Stimulated activated CD4-positive, alpha-beta T cell treated with anti-CD3 and anti-CD28 coated beads, Interleukin-15, amount 100 ng/mL, for 1 hour (primary cell): ENCODE measurements at places on chromosomes 12 and 14.

DNA sequence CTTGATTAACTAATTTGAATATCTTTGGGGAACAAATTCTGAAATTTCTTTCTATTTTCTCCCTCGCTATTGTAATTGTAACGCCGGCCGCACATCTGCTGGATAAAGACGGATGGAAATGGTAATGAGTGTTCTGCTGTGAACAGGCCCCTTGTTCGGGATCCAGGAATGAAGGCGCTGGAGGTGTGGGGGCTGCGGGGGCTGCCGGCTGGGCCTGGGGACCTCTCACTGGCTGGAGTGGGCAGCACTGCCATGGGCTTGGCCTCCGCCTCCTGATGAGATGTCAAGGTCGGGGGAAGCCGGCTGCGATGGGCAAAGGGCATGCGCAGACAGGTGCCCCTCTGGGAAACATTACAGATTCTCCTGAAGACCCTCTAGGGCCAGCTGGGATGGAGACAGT is 175.4 kb downstream of the PHETA1 start:
- no peak for DNase-seq

DNA sequence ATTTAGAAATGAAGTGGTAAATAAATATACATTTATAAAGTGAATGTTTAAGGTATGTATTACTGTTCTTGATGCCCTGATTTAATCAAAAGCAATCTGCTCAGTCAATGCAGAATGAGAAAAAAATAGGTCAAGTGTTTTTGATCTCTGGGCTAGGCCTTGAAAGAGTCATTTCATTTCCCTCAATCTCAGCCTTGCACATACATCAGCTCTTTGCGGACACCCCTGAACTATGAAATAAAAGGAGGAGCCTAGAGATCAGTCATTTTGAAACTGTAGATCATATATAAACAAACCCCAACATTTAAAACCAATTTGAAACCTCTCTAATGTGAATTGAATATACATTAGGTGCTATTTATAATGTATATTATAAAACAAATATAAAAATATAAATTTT is 42.5 kb downstream of the ATG2B start:
- no peak for DNase-seq

GRCh38 chr12:32462908-32463307 is 63.5 kb downstream of the FGD4 start:
- no peak for DNase-seq

GRCh38 chr14:99601361-99601831 is 2.6 kb downstream of the CCDC85C start:
- no peak for DNase-seq

DNA sequence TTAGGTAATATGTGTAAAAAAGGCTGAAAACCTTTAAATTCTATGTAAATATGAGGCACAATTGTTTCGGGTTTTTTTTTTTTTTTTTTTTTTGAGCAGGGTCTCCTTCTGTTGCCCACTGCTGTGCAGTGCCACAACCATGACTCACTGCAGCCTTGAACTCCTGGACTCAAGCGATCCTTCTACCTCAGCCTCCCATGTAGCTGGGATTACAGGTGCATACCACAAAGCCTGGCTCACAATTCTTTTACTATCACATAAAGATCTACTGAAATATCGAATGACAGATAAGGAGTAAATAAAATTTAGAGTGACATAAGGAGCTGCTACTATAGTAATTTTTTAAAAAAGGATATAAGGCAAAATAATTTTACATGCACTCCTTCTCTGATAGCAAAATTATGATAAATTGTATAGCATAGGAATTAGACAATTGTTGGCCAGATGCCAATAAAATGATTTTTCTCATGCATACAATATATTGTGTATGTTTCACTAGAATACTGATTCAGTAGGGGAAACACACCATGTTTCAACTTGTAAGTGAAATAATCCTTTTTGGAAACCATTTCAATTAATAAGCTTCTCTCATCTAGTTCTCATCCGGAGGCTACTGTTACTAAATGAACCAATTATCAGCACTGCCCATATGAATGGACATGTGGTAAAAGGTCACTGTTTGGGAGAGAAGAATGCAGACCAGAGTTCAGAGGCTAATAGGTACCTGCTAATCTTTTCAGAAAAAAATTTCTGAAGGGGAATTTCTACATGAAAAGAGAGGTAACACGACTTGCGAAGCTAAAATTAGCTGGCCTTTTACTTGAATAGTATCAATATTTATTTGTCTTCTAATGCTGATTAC is 108.4 kb downstream of the PPP1R12A start:
- no peak for DNase-seq

DNA sequence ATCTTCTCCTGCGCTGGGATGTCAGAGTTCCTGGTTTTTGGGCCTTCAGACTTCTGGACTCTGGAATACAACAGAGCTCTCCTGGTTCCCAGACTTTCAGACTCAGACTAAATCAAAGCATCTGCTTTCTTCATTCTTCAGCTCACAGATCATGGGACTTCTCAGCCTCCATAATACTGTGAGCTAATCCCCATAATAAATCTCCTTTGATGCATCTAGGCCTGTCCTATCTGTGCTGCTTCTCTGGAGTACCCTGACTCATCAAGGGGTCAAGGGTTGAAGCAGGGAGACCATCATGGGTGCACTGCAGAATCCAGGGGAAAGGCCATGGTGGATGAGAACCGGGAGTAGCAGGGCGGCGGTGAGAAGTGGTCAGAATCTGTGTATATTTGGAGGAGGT is 1094.1 kb upstream of the TMEM132C start:
- DNase-seq, result no peak

- no peak for DNase-seq
These were observed 30.9 kb downstream of the LRTM2 start for GRCh38 chr12:1851151-1851701.

DNA sequence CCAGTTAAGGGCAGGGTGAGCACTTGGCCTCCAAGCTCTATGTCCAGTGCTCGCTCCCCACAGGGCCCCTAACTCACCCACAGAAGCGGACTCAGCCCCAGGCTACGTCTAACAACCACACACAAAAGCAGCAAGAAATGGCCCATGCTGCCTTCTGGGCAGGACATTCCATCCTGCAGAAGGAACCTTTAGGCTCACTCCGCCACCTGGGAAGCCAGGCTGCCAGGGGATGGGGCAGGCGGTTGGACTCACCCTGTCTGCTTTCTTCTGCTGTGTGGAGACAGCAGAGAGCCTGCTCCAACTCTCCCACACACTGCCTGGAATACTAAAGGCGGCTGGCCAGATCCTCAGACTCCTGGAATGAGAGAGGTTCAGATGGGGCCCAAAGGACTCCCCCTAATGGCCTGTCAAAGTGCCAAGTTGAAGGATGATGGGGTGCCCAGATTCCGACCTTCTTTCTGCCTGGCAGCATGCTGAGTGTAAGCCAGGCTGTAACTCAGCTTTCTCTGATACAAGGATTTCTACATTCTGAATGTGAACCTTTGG is 27.7 kb upstream of the BLTP3B start:
- no peak for DNase-seq

GRCh38 chr14:81449576-81449975 is 49.5 kb upstream of the STON2 start:
- DNase-seq, result no peak

DNA sequence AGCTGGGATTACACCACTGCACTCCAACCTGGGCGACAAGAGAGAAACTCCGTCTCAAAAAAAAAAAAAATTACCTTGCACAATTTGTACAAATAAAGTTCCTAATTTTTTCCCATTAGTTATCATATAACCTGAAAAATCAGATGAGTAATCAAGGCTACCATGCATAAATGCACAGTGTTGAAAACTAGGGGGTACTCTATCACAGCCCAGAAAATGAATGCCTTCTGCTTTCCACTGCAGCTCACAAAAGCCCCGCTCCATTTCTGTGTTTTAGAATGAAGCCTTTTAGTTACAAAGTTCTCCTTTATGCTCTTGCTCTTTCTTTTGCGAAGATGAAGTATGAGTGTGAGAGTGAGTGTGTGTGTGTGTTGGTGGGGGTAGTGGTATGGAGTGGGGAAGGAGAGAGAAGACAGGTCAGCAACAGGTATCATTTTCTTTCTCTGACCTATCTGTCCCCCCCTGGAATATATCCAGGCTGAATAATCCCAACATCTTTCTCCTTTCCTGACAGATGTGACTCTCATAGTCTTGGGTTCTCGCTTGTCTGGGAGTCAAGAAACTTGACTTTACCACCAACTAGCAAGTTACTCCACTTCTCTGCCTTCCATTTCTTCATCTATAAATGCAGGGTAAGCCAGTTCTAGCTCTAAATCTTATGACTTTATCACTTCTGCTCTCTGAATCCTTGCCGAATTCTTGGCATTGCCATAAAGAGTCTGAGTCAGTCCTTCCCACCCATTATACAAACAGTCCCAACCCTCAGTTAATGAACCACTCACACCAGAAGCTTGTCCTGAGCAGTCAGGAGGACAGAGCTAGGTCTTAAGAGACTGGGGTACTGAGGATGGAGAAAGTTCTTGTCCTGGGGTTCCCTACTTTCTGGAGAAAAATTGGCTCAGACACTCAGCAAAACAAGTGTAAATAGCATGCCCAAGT is 16.1 kb downstream of the BIN2 start:
- no peak for DNase-seq

- no peak for DNase-seq
These were observed 352.7 kb downstream of the KCNH5 start for GRCh38 chr14:62692490-62693106.
